ENCODE measurements at places on chromosomes 7 and 10.

DNA sequence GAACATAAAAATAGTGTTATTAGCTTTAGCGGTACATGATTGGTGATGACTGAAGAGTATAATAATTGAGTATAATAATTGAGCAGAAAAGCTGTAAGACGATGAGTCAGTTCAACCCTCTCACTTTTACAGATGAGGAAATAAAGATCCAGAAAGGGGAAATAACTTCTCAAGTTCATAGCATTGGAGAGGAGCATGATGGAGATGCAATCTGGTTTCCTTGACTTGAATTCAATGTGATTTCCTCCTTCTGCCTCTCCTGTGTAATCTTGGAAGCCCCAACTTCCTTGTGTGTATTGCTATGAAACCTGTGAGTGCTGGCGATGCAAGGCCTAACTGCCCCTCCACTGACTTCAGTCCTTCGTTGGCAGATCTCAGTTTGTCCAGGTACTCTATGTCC is 265.1 kb downstream of the LRMDA start:
- no peak for DNase-seq

- DNase-seq = no peak
Observed at GRCh38 chr7:143355450-143356385, 6.8 kb downstream of the FAM131B start.

GRCh38 chr7:149367418-149368180 is 93.3 kb downstream of the ZNF777 start:
- no peak for DNase-seq

DNA sequence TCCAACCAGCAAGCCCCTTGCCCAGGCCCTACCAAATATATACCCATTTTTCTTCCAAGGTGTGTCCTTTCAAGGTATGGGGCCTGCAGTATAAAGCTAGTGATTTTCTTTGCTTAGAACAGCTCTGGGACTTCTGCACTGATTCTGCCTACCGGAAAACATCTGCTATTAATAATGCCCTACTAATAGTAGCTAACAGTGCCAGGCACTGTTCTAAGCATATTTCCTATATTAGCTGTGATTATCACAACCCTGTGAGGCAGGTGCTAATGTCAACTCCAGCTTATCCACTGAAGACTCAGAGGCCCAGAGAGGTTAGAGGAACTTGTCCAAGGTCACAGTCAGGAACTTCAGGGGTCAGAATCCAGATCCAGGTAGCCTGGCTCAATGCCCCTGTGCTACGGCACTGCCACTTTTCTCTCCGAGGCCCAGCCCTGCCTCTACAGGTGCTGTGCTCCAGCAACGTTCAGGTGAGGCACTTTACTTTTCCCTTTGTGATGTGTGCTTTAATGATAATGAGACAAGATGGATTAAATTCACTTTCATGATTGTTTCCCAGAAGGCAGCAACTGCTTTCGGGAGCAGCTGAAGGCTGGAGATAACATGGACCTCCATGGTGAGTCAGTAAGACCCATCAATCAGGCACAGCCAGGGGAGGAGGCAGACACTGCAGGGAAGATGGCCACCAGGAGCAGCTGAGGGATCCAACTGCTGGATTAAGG is 26.7 kb downstream of the TAS2R41 start:
- peak; percentile 61 for DNase-seq

GRCh38 chr10:17001961-17002749 is 127.5 kb downstream of the CUBN start:
- no peak for DNase-seq

DNA sequence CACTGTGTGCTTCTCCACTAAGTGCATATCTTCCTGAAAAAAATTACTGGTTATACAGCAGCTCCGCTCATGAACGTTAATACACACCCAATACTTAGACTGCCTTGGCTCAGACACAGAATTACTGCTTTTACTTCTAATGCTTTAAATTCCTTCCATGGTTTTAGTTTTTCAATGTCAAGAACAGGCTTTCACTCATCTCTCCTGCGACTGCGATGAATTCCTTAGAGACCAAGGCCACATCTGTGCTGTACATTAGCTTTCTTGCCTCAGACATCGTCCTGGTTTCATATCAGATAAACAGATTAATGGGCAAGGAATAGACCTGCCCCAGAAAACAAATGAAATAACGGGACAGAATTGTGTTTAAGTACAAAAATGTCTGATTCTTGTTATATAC is 120.2 kb downstream of the CYP26A1 start:
- DNase-seq = no peak

- peak; percentile 85 for DNase-seq
Observed at GRCh38 chr10:109386101-109386500, 537.2 kb downstream of the XPNPEP1 start.

GRCh38 chr7:151276666-151277590 is 28.4 kb upstream of the SMARCD3 start:
- DNase-seq = peak; percentile 74

DNA sequence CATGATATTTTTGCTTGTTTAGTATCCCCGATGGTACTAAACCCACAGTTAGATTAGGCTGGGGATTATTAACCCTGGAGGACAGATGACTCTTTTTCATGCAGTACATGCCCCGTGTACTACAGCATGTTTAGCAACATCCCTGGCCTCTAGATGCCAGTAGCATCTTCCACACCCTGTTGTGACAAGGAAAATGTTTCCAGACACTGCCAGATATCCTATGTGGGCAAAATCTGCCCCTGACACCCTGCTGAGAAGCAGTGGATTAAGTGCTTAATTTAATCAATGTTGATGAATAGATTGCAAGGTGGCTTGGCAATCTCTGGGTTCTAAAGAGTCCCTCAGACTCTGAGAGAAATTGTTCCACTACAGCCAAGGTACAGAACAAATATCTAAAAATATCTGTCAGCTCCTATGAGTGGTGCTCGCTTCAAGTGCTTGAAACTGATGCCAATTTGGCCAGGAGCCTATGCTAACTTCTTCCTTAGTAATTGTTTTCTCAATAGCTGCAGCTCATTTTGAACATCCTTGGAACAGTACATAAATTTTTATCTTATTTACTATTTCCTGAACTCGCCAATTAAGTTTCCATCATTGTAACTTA is 247.0 kb downstream of the SORCS1 start:
- DNase-seq = no peak

DNA sequence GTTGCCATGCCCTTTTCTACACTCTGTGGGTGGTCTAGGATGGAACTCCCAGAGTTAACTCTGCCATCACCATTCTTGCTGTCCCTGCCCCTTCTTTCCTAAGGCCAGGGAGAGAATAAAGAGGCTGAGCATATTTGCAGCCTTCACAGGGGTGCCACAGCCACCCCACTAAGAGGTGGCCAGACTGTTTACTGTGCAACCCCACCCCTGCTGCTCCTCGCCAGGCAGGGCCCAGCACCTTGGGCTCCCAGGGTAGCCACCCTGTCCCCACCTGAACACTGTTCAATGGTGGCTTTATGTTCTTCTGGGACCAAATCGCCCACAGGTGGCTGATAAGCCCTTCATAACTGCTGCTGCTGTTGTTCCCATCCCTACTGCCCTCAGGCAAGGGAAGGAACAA is 198.9 kb downstream of the SNX13 start:
- peak; percentile 13 for DNase-seq

- DNase-seq = no peak
Observed at GRCh38 chr10:128043259-128044045, 82.8 kb downstream of the MKI67 start.

DNA sequence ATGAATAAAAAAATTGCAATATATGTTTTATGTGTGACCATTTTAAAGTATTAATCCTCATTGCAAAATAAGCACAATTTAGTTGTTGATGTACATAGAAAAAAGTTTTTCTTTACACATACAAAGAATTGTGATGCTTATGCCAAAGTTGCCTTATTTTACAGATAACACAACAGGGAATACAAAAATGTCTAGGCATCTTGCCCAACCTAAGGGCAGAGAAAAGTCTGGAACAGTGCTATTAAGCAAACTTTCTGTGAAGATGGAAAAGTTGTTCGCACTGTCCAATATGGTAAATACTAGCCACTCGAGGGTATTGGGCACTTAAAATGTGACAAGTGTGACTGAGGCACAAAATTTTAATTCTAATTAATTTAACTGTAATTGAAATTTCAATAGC is 190.2 kb upstream of the HGF start:
- DNase-seq = no peak
